ENCODE measurements at places on chromosomes 3 and 15.

GRCh38 chr15:25727116-25727515 is 136.0 kb downstream of the ATP10A start:
- DNase-seq: no peak

DNA sequence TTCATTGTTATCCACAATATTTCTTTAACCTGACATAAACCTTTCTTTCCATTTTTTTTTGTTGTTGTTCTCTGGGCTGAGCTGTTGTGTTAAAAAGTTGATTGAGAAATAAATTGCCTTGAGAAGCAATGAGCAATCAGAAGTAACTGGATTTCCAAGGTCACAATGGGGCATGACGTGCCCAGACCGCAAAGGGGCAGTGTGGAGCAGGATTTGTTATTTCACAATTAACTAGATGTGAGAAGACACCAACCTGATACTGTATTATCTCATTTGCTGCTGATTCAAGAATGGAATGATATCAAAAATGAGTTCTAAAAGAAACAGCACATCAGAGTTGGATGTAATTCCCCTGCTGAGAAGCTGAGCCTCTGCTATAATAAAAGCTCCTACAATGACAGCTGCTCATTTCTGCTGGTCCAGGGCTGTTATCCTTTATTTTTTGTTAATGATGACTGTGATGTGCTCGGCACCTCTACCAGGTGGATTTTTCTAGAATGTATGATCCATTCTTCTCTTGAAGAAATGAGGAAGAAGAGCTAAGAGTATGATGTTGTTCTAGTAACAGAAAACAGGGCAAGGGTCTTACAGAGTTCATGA is 28.1 kb downstream of the CPNE4 start:
- no peak for DNase-seq

DNA sequence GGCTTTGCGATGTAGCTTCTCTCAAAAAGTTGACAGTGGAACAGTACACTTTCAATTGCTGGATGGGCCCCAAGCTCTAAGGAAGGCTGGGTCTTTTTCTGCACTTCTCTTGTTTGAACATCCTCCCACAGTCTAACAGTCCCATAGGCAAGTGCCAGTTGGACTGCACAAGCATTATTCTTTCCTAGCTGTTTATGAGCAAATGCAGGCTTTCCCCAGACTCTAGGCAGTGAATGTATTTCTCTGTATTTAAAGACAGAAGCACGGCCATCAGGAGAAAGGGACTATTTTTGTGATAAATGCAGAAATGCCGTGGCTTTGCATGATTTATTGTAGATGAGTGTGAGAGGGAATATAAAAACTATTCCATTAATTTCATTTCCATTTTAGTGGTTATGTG is 539.3 kb upstream of the LMCD1 start:
- DNase-seq: no peak

GRCh38 chr15:89395461-89395871 is 60.8 kb upstream of the POLG start:
- DNase-seq: no peak

GRCh38 chr3:133383175-133383574 is 16.7 kb upstream of the BFSP2 start:
- no peak for DNase-seq

- no peak for DNase-seq
These were observed 6.6 kb downstream of the ACKR2 start for GRCh38 chr3:42815826-42816225.

- DNase-seq: no peak
These were observed 55.5 kb upstream of the SMAD3 start for GRCh38 chr15:67009576-67010569.

GRCh38 chr15:101131489-101132389 is 120.1 kb downstream of the CHSY1 start:
- DNase-seq: no peak

- no peak for DNase-seq
These were observed 45.1 kb upstream of the RSL24D1 start for GRCh38 chr15:55241891-55242290.

- DNase-seq: no peak
These were observed 5.1 kb downstream of the MECOM start for GRCh38 chr3:169658311-169658931.

DNA sequence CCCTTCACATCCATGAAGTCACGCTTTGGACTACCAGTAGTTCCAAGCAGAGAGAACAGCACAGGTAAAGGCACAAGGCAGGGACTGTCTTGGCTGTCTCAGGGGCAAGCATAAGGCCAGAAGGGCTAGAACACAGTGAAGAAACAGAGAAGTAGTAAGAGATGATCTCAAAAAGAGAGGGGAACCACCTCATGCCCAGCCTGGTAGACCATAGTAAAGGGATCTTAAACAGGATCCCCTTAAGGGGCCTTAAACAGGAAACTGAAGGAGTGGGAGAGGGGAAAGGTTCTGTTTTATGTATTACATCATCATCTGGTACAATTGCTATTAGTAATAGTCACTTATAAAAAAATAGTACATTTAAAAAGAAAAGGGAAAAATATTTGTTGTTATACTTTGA is 25.8 kb downstream of the P2RY1 start:
- no peak for DNase-seq

GRCh38 chr3:45037720-45038455 is 11.8 kb downstream of the CLEC3B start:
- DNase-seq: peak; percentile 63

- no peak for DNase-seq
These were observed 65.6 kb downstream of the CCDC33 start for GRCh38 chr15:74301583-74302361.

DNA sequence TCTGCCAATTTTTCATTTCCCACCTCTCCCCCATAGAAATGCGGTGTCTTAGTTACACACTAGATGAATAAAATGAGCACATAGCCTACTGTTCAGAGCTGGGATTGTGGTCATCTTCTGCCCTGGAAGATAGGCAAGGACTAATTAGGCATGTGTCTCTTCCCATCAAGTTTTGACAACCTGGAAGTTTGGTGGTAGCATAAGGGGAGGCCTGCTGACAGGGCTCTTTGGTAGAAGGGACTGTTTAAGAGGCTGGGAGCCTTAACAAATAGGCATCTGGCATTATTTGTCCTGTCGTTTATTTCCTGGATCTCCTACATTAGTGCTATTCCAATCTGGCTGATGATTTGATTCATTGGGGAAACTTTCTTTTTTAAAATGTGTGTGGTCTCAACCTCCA is 512.3 kb downstream of the ZNF385D start:
- no peak for DNase-seq

DNA sequence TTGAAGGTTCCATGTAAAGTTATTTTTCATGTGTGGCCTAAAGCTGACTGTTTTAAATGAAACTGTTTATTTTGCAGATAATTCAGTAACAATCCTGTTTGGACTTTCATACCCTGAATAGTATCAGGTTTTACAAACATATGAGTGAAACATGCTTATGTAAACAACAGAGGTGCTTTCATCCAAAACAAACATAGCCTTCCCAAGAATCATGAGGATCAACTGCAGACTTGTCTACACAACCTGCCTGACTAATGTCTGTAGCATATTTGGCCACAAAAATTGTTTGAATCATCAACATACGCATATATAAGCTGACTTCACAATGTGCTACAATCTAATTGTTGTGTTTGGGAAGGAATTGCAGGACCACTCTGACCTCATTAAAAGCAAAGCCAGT is 190.4 kb downstream of the DIPK2A start:
- DNase-seq: no peak

GRCh38 chr3:131221731-131222130 is 159.8 kb upstream of the NUDT16 start:
- DNase-seq: no peak

- DNase-seq: no peak
These were observed 927 bp downstream of the CHDH start for GRCh38 chr3:53845103-53845880.

- DNase-seq: no peak
These were observed 79.9 kb upstream of the ONECUT1 start for GRCh38 chr15:52870015-52870414.

GRCh38 chr3:196726788-196727675 is 12.6 kb upstream of the PAK2 start:
- DNase-seq: no peak
